ENCODE measurements at places on chromosomes 7 and 10.
A peak's percentile ranks its signal among the peaks of the same experiment; 100 is the strongest.

- no peak for DNase-seq
These were observed 14.3 kb downstream of the TSPAN15 start for GRCh38 chr10:69465457-69466157.

- DNase-seq = no peak
These were observed 1005.6 kb downstream of the LRMDA start for GRCh38 chr10:76436981-76437380.

GRCh38 chr10:71482620-71483019 is 85.9 kb downstream of the CDH23 start:
- no peak for DNase-seq

GRCh38 chr7:102873470-102874165 is 39.2 kb upstream of the LRRC17 start:
- no peak for DNase-seq

DNA sequence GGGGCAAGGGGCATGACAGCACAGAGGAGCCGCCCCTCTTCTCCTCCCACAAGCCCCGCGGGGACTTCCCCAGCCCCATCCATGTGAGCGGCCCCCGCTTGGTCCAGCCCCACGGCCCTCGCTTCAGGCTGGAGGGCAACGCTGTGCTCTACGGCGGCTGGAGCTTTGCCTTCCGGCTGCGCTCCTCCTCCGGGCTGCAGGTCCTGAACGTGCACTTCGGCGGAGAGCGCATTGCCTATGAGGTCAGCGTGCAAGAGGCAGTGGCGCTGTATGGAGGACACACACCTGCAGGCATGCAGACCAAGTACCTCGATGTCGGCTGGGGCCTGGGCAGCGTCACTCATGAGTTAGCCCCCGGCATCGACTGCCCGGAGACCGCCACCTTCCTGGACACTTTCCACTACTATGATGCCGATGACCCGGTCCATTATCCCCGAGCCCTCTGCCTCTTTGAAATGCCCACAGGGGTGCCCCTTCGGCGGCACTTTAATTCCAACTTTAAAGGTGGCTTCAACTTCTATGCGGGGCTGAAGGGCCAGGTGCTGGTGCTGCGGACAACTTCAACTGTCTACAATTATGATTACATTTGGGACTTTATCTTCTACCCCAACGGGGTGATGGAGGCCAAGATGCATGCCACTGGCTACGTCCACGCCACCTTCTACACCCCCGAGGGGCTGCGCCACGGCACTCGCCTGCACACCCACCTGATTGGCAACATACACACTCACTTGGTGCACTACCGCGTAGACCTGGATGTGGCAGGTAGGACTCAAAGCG is 5.1 kb downstream of the AOC1 start:
- DNase-seq = no peak

GRCh38 chr10:94412449-94412848 is 10.1 kb downstream of the TBC1D12 start:
- peak; percentile 55 for DNase-seq

DNA sequence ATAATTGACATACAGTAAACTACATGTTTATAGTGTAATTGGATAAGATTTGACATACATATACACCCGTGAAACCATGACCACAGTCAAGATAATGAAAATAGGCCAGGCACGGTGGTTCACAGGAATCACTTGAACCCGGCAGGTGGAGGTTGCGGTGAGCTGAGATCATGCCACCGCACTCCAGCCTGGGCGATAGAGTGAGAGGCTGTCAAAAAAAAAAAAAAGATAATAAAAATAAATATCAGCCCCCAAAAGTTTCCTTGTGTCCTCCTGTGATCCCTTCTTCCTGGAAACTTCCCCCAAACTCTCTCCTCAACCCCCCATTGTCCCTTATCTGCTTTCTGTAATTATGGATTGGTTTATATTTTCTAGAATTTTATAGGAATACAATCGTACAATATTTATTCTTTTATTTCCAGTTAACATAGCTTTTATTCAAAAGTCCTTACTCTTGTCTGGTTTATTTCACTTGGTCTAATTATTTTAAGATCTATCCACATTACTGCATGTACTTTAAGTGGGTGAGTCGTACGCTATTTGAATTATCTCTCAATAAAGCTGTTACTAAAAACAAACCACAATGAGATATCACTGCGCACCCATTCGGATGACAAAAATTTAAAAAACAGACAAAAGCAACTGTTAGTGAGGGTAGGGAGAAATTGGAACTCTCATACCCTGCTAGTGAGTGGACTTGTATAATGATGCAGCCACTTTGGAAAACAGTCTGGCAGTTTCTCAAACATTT is 30.1 kb upstream of the TNPO3 start:
- no peak for DNase-seq

GRCh38 chr7:156677374-156678054 is 36.9 kb downstream of the RNF32 start:
- no peak for DNase-seq

DNA sequence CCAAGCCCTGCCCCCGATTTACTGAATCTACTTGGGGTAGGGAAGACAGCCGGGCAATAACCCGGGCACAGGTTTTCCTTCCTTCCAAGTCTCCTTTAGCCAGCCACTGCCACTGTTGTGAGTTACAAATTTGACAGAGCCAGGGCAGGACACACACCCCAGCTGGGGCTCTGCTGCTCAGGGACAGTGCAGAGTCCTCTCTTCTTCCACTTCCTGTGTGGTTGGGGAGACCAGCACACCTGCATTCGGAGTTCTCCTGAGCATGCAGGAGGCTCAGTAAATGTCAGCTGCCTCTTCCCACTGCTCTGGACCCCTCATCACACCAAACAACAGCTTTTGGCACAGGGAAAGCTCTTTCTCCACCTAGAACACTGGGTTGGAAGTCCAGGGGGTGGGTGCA is 21.3 kb downstream of the CHST15 start:
- DNase-seq = no peak

GRCh38 chr7:97576043-97576442 is 155.8 kb upstream of the TAC1 start:
- no peak for DNase-seq

- no peak for DNase-seq
These were observed 108.7 kb upstream of the RHOBTB1 start for GRCh38 chr10:61052469-61053205.

DNA sequence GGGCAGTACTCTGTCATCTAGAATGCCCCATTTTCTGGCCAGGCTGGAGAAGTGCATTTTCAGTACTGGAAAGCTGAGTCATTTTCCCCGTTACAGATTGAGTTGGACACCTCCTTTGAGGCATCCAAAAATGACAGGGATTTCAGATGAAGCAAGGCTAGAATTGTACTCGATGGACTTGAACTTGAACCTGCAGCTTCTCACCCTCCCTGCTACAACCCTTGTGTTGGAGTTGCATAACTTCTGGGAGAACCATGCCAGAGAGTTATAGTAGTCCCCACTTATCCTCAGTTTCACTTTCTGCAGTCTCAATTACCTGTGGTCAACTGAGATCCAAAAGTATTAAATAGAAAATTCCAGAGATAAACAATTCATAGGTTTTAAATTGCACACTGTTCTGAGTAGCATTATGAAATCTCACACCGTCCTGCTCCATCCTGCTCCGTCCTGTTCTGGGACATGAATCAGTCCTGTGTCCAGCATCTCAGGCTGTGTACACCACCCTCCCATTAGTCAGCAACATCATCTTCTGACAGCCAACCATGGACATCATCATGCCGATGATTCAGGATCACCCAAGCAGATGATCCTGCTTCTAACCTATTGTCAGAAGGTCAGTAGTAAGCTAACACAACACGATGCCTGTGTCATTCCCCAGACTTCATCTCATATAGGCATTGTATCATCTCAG is 363.7 kb downstream of the DPP6 start:
- DNase-seq = no peak

DNA sequence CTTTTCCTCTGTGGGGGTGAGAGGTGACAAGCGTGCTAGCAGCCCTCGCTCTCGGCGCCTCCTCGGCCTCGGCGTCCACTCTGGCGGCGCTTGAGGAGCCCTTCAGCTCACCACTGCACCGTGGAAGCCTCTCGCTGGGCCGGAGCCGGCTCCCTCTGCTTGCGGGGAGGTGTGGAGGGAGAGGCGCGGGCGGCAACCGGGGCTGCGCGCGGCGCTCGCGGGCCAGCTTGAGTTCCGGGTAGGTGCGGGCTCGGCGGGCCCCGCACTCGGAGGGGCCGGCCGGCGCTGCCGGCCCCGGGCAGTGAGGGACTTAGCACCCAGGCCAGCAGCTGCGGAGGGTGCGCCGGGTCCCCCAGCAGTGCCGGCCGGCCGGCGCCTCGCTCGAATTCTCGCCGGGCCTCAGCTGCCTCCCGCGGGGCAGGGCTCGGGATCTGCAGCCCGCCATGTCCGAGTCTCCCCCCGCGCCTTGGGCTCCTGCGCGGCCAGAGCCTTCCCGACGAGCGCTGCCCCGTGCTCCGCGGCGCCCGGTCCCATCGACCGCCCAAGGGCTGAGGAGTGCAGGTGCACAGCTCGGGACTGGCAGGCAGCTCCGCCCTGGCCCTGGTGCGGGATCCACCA is 352.8 kb upstream of the PODXL start:
- DNase-seq = no peak

DNA sequence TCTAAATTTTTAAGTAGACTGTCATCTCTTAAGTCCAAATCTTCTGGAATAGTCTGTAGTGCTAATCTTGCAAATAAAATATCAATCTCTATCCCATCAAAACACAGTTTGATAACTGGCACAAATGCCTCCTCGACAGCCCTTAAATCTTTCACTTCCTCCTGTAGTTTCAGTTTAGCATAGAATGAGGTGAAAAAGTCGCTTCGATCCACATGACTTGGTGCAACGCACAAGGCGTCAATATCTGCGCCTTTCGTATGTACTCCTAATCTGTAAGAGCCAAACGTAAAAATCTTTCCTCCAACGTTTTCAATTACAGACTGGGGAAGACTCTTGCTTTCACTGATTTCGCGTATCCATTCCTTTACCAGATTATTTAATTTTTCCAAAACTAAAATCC is 603 bp downstream of the PAPOLB start:
- no peak for DNase-seq

DNA sequence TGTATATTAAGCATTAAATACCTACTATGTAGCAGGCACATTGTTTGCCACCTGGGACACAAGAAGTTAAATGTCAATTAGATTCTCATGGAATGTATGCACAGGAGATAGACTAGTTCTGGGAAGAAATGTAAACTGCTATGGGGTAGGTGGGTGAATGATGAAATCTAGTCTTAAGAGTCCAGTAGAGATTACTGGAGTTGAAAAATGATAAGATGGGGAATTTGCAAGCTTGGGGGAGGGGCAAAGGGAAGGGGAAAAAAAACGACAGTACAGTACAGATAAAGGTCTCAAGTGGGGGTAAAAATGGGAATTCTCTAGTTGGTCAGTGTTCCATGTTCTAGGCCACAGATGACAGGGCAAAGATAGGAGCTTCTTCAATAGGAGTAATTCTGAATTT is 94.4 kb downstream of the ATE1 start:
- DNase-seq = no peak

DNA sequence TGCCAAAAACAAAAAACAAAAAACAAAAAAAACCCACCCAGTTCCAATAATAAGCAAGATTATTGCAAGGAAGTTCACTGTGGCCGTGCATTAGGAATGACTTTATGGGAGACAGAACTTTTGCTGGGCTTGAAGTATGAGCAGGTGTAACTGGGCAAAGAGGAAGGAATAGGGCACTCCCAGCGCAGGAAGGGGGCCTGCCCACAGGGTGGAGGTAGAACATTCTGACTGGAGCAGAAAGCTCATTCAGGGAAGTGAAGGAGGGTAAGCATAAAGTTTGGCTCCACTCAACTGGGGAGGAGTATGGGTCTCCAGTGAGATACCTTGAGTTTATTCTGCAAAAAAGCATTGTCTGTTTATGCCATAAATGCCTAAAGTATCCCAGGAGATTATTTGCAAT is 42.1 kb upstream of the WIPF3 start:
- no peak for DNase-seq

DNA sequence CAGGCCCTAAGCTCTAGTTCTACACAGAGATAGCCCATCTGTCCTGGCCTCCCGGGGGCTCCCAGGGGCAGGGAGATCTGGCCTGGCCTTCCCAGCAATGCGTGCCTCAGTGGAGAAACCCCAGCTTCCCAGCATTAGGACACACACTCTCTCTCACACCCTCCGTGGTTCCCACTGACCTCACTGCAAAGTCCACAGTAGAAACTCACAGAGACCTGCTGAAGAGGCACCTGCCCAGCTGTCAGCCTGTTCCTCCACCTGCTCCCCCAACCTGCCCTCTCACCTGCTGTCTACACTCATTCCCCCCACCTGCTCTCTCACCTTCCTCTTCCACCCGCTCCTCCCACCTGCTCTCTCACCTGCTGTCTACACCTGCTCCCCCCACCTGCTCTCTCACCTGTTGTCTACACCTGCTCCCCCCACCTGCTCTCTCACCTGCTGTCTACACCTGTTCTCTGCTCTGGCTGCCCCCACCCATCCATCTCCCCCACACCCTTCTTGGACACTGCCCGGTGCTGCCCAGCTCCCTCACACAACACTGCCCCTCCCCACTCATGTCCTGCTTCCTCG is 21.1 kb upstream of the PFKP start:
- DNase-seq = no peak

- no peak for DNase-seq
These were observed 58.3 kb downstream of the DPYSL4 start for GRCh38 chr10:132245056-132245455.

DNA sequence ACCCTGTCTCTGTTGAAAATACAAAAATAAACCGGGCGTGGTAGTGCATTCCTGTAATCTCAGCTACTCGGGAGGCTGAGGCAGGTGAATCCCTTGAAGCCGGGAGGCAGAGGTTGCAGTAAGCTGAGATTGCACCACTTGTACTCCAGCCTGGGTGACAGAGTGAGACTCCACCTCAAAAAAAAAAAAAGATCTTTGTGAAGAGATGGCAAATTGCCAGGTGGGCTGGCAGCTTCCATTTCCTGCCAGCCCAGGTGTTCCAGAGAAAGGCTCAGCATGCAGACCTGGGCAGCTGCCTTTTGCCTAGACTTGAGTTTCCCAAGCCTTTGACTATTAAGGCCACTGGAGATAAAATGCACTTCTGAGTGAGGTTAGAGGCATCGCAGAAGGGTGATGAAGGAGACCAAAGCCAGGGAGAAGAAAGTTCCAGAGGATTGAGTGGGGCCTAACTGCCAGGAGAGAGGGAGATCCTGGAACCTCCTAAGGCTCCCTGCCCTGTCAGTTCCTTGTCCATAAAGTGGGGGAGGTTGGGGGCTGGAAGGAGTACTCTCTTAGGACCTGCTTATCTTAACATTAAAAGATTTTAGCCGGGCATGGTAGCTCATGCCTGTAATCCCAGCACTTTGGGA is 10.0 kb upstream of the DDIT4 start:
- DNase-seq = no peak

- DNase-seq = no peak
These were observed 7.8 kb downstream of the KCND2 start for GRCh38 chr7:120280743-120281142.

- DNase-seq = no peak
These were observed 227.0 kb upstream of the AOAH start for GRCh38 chr7:36951257-36951697.

GRCh38 chr7:108367946-108368345 is 88.3 kb downstream of the NRCAM start:
- no peak for DNase-seq

GRCh38 chr7:113698556-113699220 is 220.1 kb downstream of the PPP1R3A start:
- DNase-seq = peak; percentile 6

- no peak for DNase-seq
These were observed 42.9 kb downstream of the PAX2 start for GRCh38 chr10:100788002-100788903.

GRCh38 chr10:78960316-78960800 is 108.4 kb upstream of the ZMIZ1 start:
- peak; percentile 95 for DNase-seq

- DNase-seq = peak; percentile 70
These were observed 174.4 kb upstream of the LYZL2 start for GRCh38 chr10:30803892-30804322.

GRCh38 chr10:66737241-66737640 is 188.6 kb upstream of the LRRTM3 start:
- DNase-seq = no peak

Data from astrocyte (in vitro differentiated cells and primary cell).